ENCODE measurements at places on chromosomes 12 and 14.
A peak's percentile ranks its signal among the peaks of the same experiment; 100 is the strongest.

DNA sequence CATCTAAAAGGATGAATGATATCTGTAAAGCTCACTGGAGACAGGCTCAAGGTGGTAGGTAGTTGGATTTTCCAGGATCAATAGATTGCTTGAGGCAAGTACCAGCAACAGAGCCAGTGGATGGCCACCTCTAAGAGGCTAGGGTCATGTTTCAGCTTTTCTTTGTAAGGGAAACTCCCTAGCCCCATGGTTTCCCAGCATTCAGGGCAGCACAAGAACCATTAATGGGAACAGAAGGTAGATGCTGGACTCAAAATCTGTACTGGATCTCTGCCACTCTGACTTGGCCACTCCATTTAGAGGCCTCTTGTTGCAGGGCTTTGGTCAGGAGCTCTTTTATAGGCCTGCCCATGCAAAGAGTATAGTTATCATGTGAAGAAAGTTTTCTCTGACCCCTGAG lies 76.1 kb upstream of the DYRK2 start:
- DNase-seq = peak; percentile 50

- DNase-seq = no peak
Observed at GRCh38 chr14:91606851-91607250, 96.7 kb upstream of the PPP4R3A start.

DNA sequence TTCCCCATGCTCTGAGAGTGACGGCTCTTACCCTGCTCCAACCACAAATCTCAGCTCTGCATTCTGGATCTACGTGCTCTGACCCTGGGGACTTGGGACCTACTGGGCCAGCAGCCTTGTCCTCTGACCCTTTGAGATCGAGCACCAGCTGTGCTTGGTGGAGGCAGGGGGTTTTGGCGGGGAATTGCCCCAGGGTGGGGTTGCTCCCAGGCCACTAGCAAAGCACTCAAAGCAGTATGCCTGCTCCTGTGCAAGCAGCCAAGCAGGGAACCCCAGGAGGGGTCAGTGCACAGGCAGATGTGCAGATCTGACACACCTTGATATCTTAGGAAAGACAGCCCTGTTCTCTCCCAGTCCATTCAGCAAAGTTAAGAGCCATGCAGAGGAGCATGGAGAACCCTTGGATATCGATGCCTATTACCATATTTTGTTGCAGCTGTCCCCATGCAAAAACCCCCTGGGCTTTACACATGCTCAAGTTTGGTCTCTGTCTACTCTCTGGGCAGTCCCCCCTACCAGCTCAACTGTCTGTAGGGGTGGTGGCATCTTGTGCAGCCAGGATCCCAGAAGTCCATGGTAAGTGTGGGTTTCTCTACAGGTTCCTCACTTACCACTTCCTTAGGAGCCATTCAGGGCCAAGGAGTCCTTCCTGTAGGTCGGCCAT lies 319.0 kb downstream of the TMTC2 start:
- DNase-seq = no peak

DNA sequence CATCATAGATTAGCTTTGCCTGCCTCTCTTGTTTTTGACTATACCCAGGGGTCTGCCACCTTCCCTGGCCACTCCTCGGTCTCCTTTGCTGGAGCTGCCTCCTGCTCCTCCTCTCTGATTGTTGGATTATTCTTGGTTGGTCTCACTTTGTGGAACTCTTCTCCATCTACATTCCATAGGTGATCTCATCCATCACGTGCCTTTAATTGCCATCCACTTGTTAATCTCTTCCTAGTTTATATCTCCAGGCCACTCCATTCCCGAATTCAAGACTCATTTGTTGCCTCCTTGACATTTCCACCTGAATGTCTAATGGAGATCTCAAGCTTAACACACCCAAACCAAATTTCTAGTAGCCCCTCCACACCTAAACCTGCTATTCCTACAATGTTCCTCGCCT lies 5.4 kb downstream of the POLR3B start:
- DNase-seq = no peak

GRCh38 chr14:103296007-103296406 lies 38.0 kb upstream of the EIF5 start:
- no peak for DNase-seq

GRCh38 chr14:94750371-94750770 lies 19.5 kb downstream of the GSC start:
- DNase-seq = no peak

DNA sequence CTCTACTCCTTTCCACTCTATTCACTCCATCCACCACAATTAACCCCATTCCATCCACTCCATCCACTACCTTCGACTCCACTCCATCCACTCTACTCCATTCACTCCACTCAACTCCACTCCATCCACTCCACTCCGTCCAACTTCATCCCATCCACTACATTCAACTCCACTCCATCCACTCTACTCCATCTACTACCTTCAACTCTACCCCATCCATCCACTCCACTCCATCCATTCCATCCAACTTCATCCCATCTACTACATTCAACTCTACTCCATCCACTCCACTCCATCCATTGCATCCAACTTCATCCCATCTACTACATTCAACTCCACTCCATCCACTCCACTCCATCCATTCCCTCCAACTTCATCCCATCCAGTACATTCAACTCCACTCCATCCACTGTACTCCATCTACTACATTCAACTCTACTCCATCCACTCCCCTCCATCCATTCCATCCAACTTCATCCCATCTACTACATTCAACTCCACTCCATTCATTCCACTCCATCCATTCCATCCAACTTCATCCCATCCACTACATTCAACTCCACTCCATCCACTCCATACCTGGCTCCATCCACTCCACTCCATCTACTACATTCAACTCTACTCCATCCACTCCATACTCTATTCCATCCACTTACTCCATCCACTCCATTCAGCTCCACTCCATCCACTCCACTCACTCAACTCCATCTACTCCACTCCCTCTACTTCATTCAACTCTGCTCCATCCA lies 16.4 kb downstream of the HNF1A start:
- no peak for DNase-seq

DNA sequence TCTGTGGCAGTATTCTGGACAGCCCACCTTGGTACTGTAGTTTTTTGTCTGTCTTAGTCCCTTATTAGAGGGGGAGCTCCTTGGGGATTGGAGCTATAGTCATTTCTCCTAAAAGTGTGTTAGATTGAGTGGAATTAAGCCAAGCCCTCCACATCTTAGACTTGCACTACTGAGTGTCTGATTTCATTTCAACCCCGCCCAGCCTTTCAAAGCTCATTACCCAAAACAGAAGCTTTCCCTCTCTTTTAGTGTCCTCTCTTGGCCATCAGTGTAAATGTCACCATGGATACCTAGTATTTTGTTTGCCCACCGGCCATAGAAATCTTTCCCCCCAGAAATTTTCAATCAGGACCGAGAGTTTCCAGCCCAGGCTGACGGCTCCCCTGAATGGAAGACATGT lies 74.5 kb downstream of the LRRC74A start:
- DNase-seq = no peak

- no peak for DNase-seq
Observed at GRCh38 chr14:61033855-61034254, 52.8 kb downstream of the SLC38A6 start.

GRCh38 chr14:63764103-63764502 lies 36.2 kb upstream of the SGPP1 start:
- DNase-seq = no peak

- DNase-seq = no peak
Observed at GRCh38 chr12:4506870-4507269, 31.8 kb upstream of the RAD51AP1 start.

- no peak for DNase-seq
Observed at GRCh38 chr14:24143511-24143910, 2.1 kb upstream of the EMC9 start.

DNA sequence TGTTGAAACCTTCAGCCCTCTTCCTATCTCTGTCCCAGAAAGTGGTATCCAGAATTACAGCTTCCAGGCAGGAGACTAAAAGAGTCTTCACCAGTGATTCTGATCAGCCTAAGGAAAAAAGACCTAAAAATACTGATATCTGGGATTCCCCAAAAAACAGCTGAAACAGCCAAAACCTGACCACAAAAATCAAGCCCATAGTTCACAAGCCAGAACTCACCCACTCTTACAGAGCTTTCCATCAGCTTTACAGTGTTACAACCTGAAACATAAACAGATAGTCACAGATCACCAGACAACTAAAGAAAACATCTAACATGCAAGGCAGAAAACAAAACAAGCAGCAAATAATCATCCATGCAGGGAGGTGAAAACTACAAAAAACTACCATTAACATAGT lies 26.0 kb upstream of the TSPAN8 start:
- DNase-seq = no peak

DNA sequence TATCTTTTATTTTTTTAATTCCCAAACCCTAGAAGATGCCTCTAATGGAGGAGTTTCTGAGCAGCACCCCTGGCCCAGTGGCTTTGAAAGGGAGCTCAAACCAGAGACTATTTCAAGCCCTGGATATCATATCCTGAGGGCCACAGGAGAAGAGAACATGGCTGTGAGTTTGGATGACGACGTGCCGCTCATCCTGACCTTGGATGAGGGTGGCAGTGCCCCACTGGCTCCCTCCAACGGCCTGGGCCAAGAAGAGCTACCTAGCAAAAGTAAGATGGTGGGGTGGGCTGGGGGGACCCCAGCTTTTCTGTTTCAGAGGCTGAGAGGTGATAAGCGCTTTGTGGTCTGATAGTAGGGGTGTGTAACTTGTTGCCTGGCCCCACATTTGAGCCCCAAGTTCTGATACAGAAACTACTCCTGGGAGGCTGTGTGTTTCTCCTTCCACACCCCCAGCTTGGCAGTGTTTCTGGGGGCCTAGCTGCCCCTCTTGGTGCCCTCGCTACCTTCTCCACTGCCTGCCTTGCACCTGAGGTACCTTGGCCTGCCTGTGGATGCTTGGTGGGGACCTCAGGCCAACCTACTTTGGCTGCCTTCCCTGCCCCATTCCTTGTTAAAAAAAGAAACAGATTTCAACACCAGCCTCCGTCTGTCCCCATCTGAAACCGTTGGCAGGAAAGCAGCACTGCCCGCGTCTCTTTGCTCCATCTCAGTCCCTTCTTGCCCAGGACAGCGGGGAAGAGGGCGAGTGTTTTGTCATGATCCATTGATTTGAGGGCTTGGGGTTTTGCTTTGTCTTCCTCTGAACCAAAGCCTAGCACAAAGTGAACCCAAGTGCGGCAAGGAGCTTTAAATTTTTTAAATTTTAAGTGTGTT lies 5.7 kb downstream of the TPCN1 start:
- no peak for DNase-seq

GRCh38 chr12:75489187-75489586 lies 8.6 kb downstream of the GLIPR1 start:
- DNase-seq = no peak

DNA sequence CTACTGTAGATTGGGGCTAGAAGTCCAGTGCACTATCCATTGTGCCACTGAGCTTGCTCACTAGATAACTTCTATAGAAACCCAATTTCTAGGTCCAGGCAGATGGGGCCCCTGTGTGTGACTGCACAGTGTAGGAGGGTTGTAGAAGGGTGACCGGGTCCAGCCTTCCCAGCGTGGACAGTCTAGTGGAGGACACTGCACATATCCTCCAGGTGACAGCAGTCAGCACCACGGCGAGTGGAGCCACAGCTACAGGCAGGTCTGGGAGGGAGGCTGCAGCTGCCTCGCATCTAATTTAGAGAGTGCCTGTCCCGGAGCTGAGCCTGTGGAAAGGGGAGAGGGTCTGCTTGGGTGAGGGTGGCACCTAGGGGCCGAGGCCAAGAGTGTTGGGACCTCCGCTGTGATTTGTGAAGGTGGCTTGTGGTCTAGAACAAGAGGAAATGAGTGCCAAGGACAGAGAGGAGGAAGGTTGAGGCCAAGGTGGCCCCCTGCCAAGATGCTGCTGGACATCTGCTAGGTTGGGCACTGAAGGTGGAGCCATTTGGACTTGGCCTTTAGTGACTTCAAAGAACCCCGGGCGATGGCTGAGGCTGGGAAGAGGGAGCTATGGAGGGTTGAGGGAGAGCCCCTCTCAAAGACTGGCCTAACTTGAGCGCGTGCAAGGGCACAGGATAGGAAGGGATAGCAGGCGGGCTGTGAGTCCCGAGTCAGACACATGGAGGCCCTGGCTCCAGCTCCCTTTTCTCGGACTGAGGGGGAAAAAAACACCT lies 46.0 kb upstream of the TRAF3 start:
- DNase-seq = no peak

- no peak for DNase-seq
Observed at GRCh38 chr12:29207120-29207519, 58.0 kb downstream of the FAR2 start.
